ENCODE measurements at places on chromosomes 3 and 15.

GRCh38 chr3:137787529-137787928 lies 23.4 kb downstream of the SOX14 start:
- DNase-seq = no peak

GRCh38 chr3:61832375-61833229 lies 271.2 kb downstream of the PTPRG start:
- DNase-seq = no peak

- no peak for DNase-seq
Measured at GRCh38 chr15:72220687-72221086, 10.3 kb downstream of the PKM start.

DNA sequence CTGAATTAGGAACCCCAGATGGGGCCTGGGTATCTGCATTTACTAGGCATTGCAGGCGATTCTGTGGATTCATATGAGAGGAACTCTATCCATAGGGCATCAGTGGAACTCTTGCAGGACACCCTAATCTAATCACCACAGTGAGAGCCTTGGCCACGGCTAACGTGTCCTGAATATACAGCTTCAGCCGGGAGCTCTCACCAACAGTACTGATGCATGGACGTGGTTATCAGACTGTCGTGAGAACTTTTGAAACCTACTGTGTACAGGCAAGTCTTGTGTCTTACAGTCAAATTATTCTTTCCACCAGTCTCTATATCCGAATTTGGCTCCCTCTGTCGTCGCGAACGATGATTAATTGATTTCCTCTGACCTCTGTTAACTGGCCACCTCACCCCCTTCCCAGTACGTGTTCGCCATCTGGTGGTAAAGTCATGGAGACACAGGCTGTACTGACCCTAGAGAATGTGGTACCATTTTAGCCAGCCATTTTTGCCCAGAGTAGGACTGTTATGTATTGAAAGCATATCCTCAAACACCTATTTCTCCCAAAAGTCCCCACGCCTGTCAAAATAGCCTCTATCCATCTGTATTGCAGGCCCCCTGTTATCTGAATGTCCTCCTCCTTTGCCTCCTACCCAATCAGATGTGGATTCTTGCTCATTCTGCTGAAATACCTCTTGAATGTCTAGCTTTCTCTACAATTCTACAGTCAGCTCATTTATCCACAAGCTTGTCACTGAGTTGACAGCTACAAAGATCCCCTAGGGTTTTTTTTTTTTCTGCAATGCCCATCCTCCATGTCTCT lies 39.7 kb downstream of the GLDN start:
- DNase-seq = no peak

GRCh38 chr3:129975705-129976048 lies 1.2 kb downstream of the TRH start:
- no peak for DNase-seq

- DNase-seq = no peak
Measured at GRCh38 chr3:98095882-98096281, 8.9 kb downstream of the OR5AC2 start.

GRCh38 chr3:139455855-139456254 lies 20.5 kb downstream of the RBP2 start:
- no peak for DNase-seq

GRCh38 chr3:39192490-39193092 lies at the start of gene XIRP1:
Gene XIRP1, minus strand, starts transcription at chr3:39192595. Its CDS starts 3,150 bp downstream, at chr3:39189445.
- DNase-seq = no peak

- DNase-seq = no peak
Measured at GRCh38 chr3:73783811-73784210, 159.1 kb upstream of the PDZRN3 start.

DNA sequence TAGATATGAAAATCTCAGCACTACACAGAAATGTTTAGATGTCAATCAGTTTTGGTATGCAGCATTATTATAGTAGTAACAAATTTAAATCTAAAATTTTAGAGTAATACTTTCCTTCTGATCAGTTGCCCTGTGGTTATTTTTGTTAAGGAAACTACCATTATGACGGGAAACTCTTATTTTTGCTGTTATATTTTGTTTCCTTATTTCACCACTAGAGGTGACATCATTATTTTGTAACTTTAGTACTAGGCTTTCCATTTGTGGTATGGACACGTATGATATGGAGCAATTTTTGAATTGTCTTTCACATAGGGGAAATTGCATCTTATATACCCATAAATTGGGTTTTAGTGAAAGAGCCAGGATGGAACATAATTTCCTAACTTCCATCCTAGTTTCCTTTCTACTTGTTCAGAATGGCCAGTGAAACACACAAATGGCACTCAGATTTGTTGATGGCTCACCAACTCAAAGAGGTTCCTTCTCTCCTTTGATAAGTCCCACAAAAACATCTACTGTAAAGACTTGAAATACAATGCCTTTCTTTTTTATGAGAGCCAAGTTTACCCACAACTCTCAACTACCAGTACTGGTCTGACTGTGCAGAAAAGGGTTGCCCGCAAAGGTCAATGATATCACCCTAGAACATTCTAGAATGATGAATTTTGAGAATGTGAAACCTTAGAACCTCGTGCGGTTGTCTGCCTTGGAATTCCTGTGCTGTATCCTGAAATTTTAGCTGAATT lies 19.4 kb upstream of the PPP4R2 start:
- DNase-seq = no peak

- DNase-seq = no peak
Measured at GRCh38 chr3:152508705-152509104, 240.0 kb downstream of the MBNL1 start.

GRCh38 chr3:178536211-178537079 lies at the start of gene KCNMB2:
Gene KCNMB2, plus strand, starts transcription at chr3:178536436.
- no peak for DNase-seq

- DNase-seq = no peak
Measured at GRCh38 chr3:58839187-58839586, 172.6 kb upstream of the FAM3D start.

DNA sequence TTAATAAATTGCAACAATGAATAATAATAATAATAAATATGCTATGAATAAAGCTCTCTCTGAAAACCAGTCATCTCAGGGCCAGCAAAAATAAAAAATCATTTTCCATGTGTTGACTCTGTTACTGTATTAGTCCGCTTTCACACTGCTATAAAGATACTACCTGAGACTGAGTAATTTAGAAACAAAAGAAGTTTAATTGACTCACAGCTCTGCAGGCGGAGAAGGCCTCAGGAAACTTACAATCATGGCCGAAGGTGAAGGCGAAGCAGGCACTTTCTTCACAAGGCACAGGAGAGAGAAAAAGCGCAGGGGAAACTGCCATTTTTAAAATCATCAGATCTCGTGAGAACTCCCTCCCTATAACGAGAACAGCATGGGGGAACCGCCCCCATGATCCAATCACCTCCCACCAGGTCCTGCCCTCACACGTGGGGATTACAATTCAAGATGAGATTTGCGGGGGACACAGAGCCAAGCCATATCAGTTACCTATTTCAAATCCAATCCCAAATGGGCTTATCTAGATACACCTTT lies 224.1 kb downstream of the IGSF11 start:
- no peak for DNase-seq

GRCh38 chr3:161107311-161107710 lies 2.2 kb upstream of the B3GALNT1 start:
- no peak for DNase-seq

Measured in activated CD4-positive, CD25-positive, alpha-beta regulatory T cell (primary cell).